ENCODE measurements at places on chromosomes 16 and 17.

DNA sequence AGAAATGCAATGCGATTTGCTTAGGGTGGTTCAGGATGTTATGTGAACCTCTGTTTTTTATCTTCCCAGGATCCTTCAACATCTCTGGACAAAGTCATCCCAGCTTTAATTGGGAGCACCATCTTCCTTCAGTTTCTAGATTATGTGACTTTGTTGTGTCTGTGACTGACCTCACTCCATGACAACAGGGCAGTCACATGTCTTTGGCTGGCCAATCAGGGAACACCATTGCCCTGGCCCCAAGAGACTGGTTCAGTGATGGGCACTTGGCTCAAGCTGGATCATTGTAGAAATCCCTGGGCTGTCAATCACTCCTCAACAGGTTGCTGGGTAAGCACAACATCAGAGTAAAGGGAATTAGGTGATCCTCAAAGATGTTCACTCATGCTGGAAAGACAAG, 499.7 kb downstream of the XYLT1 start:
- no peak for DNase-seq

DNA sequence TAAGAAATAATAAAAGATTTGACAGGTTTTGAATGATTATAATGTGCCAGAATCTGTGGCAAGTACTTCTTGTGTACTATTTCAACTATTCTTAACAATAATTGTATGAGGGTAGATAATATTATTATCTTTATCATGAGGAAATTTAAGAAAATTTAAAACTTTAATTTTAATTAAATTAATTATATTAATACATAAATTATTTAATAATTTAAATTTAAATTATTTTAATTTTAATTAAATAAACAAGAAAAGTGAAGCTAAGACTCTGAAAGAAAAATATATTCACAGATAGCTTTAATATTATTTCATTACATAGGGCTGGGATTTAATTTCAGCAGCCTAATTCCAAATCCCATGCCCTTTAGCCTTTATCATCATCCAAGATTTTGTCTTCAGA, 31.4 kb upstream of the NETO2 start:
- DNase-seq = no peak

DNA sequence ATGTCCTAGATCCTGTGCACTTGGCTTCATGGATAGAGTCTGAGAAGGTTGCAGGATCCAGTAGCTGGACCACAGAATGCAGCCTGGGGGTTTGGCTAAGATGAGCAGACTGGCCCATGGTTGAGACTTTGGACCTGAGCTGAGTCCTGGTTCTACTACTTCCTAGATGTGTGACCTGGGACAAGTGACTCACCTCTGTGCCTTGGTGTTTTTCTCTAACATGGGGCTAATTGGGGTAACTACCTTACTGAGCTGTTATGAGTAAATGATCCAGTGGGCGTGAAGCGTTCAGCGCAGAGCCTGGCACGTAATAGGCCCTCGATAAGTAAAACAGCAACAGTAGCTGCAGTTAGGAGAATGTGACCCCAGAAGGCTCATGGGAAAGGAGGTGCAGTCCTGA, 38.8 kb downstream of the SNX20 start:
- DNase-seq = no peak

DNA sequence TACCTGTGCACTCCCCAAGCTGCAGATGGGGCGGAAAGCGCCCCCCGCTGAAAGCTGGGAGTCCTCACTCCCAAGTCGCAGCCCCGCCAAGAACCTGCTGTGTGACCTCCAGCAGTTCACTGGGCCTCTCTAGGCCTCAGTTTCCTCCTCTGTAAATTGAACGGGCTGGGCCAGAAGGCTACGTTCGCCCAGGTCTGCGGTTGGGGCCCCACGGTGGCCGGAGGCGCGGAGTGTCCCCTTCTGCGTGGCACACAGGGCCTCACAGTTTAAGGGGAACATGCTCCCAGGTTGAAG, 628 bp downstream of the GALK1 start:
- DNase-seq = no peak

DNA sequence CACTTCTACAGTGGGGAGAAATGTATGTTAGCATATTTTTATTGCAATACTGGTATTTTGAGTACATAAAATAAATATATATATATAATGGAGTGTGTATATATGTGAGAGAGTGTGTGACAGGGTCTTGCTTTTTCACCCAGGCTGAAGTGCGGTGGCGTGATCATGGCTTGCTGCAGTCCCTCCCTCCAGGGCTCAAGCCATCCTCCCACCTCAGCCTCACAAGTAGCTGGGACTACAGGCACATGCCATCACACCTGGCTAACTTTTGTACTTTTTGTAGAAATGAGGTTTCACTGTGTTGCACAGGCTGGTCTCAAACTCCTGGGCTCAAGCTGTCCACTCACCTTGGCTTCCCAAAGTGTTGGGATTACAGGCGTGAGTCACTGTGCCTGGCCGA, 4.1 kb downstream of the CYLD start:
- no peak for DNase-seq

DNA sequence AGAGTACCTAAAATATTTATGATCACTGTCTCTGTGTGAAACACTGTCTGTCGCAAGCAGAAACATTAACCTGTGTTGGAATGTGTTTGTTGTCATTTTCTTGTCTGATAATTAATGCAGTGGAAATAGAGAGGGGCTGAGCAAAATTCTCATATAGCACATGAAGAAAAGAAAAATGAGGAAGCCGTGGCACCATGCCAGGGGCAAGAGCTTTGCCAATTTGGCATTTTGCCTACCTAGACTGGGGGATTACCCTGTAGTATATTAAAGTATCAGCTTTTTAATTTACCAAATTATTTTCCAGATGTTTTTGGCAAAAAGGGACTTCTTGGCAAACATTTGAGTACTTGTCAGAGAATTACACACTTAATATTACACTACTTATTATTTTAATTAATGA, 1326.6 kb upstream of the GOT2 start:
- DNase-seq = no peak
